ENCODE measurements at places on chromosomes 3 and 15.
A peak's percentile ranks its signal among the peaks of the same experiment; 100 is the strongest.

GRCh38 chr15:72515591-72516389 is 41.7 kb downstream of the ARIH1 start:
- DNase-seq: no peak

GRCh38 chr3:141499284-141499683 is 12.5 kb downstream of the RASA2 start:
- no peak for DNase-seq

DNA sequence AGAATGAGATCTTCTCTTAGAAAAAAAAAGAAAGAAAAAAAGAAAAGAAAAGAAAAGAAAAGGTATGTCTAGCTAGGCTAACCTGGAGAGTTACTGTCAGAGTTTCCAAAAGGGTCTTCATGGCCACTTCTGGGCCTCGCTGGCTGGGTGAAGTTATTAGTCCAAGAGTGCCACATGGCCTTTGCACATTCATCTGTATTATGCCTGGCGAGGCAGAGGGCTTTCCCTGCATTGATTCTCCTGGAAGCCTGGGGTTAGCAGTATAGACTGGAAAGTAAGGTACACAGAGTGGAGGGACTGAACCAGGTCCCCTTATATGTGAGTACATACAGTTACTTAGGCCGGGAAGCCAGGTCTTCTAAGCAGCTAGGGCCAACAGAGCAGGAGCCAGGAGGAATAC is 54.8 kb upstream of the CGNL1 start:
- no peak for DNase-seq

- no peak for DNase-seq
Measured at GRCh38 chr3:14235912-14236295, 57.3 kb downstream of the LSM3 start.

- DNase-seq: no peak
Measured at GRCh38 chr3:49591615-49592014, 37.3 kb downstream of the BSN start.

DNA sequence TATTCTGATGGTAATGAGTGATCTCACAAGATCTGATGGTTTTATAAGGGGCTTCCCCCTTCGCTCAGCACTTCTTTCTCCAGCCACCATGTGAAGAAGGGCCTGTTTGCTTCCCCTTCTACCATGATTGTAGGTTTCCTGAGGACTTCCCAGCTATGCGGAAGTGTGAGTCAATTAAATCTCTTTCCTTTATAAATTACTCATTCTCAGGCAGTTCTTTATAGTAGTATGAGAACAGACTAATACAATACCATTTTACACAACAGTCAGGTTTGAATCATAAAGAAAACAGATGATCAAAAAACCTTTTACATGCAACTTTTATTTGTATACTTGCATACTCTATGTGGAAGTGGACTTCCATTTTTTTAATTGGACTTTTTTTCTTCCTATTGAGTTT is 46.7 kb upstream of the CBLB start:
- DNase-seq: no peak

DNA sequence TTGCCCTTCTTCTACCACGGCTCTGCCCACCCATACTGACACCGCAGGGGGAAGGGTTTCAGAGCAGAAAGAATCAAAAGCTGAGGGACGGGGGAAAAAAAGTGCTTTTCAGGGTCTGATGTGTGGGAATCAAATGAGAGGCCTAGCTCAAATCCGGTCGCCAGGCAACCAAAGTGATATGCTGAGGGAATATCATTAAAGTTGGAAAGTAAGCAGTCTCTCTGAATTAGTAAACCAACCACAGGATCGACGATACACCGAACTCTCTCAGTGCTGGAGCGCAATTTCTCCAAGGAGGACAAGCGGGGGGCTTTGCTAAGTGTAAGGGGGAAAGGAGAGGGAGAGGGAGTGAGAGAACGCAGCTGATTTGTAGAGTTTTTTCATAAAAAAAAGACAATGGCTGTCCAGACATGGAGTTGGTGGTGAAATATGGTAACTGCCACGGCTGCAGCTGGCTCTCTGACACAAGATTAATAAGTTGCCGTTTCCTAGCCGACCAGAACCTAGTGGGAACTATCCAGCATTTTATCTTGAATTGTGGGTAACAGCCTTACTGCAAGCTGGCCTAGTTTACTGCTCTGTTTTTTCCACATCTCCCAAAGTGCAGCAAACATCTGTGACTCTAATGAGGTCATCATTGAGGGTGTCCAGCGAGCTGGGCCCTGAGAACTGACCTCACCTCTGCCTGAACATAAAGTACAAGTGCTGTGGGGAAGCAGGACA is 530.2 kb downstream of the SOX2 start:
- no peak for DNase-seq

DNA sequence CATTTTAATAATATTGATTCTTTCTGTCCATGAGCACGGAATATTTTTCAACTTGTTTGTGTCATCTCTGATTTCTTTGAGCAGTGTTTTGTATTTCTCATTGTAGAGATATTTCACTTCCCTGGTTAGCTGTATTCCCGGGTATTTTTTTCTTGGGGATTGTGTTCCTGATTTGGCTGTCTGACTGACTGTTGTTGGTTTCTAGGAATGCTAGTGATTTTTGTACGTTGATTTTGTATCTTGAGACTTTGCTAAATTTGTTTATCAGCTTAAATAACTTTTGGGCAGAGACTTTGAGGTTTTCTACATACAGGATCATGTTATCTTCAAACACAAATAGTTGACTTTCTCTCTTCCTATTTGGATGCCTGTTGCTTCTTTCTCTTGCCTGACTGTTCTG is 418.8 kb upstream of the ALCAM start:
- DNase-seq: no peak

DNA sequence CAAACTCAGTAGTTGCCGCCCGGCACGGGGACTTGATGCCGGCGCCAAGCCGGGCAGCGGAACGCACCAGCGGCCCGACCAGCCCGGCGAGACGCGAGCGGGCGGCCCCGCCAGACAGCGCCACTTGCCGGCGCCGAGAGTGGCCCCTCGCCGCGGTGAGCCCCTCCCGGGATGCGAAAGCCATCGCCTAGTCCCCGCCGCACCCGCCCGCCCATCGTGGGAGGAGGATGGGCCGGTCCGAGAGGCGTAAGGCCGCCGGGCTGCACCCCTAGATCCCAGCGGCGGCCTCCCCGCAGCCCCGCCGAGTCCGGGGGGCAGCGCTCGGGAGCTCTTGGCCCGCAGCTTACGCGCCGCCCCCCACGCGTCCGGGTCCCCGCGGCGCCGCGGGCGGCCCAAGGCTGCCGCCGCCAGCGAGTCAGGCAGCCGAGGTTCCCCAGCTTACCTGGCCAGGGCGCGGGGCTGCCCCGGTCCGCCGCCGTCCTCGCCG is 609 bp downstream of the GOLGA8A start:
- DNase-seq: peak; percentile 33

DNA sequence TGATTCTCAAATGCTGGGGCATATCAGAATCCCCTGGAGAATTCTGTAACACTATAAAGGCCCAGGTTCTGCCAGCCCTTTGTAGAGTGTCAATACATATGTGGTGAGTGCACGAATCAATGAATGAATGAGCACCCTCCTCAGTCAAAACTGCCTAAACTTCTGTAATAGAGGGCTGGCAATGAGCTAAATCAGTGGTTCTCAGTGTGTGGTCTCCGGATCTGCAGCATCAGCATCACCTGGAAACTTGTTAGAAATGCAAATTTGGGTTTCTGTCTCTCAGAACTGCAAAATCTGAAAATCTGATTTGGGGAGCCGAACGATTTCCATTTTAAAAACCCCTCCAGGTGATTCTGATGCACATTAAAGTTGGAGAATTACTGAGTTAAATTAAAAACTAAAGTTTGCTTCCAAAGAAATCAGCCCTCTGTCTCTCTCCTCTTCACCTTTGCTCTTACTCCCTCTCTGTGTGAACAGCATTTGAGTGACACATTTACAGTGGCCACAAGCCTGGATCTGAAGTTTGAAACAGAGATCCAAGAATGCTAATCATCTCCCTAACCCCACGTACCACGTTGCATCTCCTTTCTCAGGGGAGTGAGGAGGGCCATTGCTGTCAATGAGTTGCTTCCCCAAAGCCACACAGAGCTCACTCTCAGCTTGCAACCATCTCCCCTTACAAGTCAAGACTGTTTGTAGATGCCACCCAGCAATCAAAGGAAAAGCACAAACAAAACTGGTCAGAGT is 109.5 kb downstream of the STAC start:
- DNase-seq: no peak

- no peak for DNase-seq
Measured at GRCh38 chr15:57167821-57168395, 208.4 kb upstream of the CGNL1 start.

DNA sequence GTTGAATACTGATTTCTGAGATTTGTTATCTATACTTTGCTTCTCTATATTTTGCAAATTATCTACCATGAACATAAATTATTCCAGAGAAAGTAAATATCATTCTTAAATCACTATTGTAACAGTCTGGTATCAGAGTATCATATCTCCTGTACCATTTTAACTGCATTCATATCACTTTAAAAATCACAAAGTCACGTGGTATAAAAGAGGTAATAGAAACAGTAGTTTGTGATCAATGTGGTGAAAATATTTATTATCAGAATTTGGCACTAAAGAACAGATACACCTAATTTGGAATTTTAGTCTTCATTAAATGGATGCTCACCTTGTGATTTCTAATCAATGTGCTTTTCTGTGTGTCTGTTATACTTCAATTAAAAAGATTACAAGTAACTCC is 47.8 kb downstream of the P3H2 start:
- no peak for DNase-seq

- peak; percentile 18 for DNase-seq
Measured at GRCh38 chr15:89203705-89204273, 17.6 kb downstream of the RLBP1 start.

GRCh38 chr3:31373681-31374080 is 159.0 kb upstream of the STT3B start:
- no peak for DNase-seq

GRCh38 chr15:68814596-68814995 is 6.1 kb downstream of the ANP32A start:
- no peak for DNase-seq

DNA sequence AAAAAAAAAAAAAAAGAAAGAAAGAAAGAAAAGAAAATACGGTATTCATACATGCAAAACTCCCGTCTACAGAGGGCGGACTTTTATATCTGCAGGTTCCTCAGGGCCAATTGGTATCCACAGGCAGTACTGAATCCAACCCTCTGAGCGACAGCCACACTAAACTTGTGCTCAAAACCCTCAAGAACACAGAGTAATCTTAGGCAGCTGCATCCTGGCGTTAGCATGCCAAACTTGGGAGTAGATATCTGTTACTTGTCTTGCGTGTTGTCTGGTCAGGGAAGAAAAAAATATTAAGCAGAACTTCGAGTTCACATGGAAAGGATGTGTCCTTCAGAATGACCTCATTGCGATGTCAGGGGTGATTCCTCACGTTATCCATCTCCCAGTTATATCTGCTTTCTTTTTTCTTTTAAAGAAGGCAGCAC is 12.8 kb downstream of the SNAP23 start:
- no peak for DNase-seq

DNA sequence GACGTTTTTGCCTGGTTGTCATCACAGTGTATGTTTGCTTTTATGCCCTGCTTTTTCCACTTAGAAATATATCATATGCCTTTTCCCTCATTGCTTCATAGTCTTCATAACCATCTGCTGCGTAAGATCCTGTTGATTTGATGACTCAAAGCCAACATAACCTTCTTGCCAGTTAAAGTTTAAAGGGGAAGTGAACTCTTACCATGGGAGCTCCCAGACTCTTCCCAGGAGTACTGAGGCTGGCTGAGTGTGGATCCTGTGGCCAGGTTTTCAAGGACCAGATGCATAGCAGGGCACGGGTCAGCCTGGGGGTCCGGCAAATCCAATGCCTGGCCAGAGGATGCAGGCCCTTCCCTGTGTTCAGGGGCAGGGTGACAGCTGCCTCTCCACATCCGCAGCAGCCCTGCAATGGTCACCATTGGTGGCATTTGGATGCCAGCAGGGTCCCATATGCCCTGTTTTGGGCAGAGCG is 42.0 kb upstream of the SACM1L start:
- no peak for DNase-seq

Measured in stimulated activated CD8-positive, alpha-beta memory T cell treated with anti-CD3 and anti-CD28 coated beads, Interleukin-15, amount 100 ng/mL, for 48 hours (primary cell).